ENCODE measurements at places on chromosomes 1 and 21.

- peak; percentile 63 for DNase-seq
Observed at GRCh38 chr1:92310185-92310597, 11.3 kb downstream of the RPAP2 start.

GRCh38 chr1:67883069-67883468 is 49.8 kb upstream of the GNG12 start:
- peak; percentile 47 for DNase-seq

DNA sequence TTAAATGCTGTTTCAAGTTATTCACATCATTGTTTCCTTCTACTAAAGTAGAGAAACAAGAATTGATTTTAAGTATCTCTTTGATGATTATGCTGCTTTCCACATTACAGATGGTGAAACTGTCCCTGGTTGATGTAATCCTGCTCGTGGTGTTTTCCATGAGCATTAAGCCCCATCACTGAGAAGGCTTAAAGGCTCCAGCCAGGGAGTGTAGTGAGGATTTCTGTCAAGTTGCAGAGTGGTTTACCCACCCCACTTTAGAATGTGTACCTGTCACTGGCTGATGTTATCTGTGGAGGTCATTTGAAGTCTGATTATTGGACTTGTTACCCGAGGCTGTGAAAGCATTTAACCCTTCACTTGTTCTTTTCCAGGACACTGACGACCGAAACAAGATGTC is 12.9 kb downstream of the CERS2 start:
- no peak for DNase-seq

DNA sequence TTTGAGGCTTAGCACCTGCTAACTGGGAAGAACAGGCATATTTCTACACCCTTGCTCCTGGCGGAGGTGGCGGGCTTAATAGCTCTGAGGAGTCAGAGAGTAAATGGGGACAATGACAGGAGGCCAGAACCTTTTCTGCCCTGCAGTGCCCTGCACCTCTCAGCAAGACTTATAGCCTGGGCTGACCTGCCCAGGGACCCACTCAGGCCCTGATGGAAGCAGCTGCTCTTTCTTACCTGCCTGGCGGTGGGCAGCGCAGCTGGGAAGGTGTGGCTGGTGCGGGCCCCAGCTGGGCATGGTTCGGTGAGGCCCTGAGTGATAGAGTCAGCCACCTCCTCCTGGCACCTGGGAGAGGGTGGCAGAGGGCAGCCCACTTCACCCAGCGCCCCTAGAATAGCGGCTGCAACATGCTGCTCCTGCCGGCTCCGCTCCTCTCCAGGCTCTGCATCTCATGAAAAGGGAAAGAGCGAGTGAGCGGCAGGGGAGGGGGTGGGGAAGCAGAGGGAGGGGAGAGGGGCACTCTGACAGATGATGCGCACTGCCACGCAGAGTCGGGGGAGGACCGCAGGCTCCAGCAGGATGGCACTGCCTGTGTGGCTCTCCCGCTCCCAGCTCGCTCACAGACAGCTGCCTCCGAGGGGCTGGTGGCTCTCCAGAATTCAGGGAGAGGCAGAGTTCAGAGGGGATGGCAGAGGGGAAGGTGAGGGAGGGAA is at the start of gene RGS8:
Gene RGS8, minus strand, starts transcription at position 472 of the 713 bp plus-strand sequence. CDS start 14,938 bp downstream, outside the sequence.
- DNase-seq, result no peak
